ENCODE measurements at places on chromosomes 11 and 22.

DNA sequence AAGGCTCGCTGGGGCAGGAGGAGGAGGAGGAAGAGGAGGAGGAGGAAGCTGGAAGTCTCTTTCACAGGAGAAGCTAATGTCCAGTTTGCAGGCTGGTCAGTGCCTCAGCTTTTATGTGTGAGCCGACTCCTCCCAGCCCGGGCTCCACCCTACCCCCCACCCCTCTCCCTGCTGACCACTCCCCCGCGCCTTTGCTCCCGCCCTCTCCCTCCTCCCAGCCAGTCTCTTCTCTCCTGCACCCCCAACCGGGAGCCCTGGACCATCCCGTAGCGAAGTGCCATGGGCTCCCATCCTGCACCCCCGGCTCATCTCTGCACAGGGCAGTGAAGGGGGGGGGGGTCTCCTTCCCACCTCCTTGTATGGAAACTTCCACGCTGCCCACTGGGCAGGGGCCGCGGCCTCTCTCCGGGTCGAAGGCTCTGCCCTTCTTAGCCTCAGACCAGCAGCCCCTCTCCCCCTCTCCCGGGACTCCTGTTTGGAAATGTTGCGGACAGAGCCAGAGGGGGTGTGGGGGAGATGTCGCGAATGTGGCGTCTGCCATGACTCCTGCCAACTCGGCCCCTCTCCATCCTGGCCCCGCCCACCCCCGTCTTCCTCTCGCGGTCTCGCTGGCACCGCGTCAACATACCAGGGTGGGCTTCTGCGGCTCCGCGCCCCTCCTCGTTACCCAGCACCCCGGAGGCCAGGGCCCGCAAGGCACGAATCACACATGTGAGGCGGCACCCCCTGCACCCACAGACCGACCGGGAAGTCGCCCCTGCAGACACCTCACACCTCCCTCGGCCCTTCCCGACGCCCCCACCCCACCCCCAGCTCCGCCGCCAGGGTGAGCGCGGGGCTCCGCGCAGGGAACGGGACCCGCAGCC is 1.8 kb downstream of the IGF2 start:
- DNase-seq, result no peak

DNA sequence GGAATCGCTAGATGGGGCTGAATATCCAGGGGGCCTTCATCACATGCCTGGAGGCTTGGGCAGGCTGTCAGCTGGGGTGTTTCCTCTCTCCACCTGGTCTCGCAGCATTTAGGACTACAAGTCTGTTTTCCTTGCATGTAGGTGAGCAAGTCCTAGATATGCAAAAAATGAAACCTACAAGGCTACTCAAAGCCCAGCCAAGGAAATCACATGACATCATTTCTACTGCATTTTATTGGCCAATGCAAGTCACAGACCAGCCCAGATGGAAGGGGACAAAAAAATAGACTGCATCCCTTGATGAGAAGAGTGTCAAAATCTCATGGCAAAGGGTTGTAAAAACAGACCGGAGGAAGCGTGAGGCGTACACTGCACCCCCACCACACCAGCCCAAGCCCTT is 9.6 kb upstream of the APOBEC3B start:
- no peak for DNase-seq

DNA sequence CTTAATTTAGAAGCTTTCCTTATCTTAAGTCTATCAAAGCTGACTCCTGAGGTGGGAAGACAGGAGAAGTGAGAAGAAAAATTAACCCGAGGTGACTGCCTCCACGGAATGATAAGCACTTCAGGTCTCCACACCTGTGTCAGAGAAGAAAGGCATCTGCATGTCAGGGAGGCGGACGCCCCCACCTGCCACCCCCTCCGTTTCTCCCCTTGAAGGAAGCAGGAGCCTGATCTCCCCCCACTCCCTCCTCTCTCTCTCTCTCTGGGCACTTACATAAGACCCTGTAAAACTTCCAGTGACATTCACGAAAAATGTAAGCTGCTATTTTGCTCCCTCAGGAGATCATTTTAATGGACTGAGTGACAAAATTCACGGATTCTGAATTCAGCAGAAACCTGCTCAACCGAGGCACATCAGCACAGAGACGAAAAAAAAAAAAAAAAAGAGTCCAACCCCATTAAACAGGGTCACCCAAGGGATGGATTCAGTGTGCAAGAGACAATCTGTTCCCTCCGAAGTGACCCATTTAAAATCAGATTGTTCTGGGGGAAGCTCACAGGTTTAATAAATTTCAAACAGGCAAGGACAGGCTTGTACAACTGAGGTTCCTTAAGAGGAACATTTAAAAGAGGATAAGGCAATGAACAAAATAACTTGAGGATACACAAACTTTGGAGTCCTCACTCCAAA is 1.5 kb downstream of the LARGE1 start:
- DNase-seq, result no peak

DNA sequence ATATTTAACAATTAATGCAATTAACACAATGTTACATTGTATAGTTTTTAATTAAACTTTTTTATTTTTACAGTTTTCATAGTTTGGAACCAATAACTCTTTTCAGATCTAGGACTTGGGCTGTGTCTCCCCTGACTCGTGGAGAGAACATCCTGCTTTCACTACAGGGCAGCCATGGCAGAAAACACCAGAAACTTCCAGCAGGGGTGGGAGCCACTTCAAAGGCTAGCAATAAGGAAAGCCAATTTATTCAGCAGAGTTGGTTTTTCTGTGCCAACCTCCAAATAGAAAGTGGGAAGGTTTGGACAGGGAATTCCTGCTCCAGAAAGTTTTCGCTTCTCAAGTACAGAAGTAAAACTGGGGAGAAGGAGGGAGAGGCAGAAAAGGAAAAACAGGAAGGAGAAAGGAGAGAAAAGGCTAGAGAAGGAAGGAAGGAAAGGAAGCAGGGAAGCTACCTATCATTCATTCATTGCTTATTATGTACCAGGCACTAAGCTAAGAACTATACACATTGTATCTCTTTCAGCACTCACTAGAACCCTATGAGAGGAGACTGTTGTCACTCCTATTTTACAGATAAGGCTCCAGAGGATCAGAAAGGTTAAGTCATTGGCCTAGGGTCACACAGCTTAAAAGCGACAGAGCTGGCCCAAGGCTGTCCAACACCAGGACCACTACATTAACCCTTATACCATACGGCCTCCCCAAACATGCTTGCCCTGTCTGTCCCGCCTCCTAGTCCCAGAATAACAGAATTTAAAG is 54.8 kb upstream of the CREB3L1 start:
- no peak for DNase-seq

- DNase-seq, result no peak
Measured at GRCh38 chr11:61103851-61104423, 1.6 kb downstream of the CD5 start.
